Hematopoietic multipotent progenitor cell treated with erythropoietin and hydrocortisone succinate and interleukin-3 and kit ligand, for 15 days (in vitro differentiated cells): ENCODE measurements at places on chromosomes 3 and 15.

DNA sequence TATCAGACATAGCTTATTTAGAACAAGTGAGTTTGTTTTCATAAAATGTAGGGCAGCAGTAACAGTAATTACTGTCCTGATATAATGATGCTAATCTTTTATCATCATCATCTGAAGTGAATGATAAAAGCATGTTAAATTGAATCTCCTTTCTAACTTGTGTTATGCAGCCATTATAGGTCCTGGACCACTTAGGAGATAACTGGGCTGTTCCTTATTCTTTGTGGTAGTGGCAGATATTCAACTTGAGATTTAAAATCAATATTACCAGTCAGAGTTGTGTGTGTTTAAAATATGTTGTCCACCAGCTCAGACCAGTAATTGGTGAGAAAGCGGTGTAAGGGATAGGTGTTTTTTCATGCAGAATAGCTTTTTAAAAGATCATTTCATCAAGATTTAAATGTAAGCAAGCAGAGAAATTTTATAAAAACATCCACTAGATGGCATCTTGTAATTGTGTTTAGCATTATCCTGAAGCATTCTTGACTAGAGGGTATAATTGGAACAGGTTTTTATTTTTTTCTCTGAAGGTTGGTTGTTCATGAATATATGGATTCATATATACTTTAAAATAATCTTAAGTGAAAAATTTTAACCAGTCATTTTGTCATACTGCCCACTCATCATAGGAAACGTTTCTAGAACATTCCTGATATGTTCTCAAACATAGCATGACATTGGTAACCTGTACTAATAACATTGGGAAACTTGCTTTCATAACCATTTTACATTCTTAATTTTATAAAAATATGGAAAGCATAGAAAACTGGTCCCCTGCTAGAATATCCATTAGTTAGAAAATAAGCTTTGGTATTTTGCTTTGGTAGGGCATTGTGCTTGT lies 153.9 kb downstream of the BBX start:
- DNase-seq = peak; percentile 45

GRCh38 chr3:184174284-184174645 lies 390 bp upstream of the AP2M1 start:
- DNase-seq = no peak

- no peak for DNase-seq
Measured at GRCh38 chr15:100728371-100729201, 126.2 kb downstream of the ASB7 start.

- no peak for DNase-seq
Measured at GRCh38 chr3:191944835-191945234, 483.9 kb downstream of the PYDC2 start.

DNA sequence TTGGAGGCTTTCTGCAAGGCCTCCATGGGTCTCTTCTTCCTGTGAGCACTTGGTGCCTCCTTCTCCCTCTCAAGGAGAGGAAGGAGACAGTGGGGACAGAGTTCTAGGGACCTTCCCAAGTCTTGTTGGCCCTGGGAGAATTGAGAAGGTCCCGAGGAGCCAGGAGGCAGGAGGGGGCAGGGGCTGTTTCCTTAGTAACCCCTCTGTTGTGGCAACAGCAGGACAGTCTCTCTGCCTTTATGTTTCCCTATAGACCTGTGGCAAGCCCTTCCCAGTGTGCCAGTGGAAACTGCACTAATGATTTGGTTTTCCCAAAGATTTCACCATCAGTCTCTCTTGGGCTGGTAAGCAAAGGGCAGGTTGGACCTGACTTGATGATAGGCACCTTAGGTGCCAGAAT lies 87.8 kb upstream of the GALNT15 start:
- DNase-seq = no peak

- no peak for DNase-seq
Measured at GRCh38 chr3:43760938-43761337, 70.2 kb downstream of the ABHD5 start.

- no peak for DNase-seq
Measured at GRCh38 chr15:44081026-44082013, 113.8 kb downstream of the FRMD5 start.

DNA sequence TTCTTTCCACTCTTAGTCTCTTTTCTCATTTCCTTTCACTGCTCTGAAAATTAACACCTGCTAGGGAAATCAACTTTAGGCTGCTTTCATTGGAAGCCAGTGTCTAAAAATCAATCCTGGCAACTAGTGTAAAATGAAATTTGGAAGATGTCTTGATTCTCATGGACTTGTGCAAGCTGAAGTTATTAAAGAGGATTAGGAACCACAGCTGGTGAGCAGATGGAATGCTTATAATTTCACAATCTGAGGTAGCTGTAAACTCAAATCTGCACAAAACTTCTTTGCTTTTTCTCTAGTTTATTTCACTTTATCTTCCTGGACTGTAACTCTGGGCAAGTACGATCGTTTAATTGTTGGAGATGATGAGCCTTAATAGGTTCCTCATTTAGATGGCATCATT lies 175.6 kb downstream of the GHSR start:
- no peak for DNase-seq

GRCh38 chr15:89136818-89137772 lies 48.8 kb downstream of the ABHD2 start:
- DNase-seq = no peak

DNA sequence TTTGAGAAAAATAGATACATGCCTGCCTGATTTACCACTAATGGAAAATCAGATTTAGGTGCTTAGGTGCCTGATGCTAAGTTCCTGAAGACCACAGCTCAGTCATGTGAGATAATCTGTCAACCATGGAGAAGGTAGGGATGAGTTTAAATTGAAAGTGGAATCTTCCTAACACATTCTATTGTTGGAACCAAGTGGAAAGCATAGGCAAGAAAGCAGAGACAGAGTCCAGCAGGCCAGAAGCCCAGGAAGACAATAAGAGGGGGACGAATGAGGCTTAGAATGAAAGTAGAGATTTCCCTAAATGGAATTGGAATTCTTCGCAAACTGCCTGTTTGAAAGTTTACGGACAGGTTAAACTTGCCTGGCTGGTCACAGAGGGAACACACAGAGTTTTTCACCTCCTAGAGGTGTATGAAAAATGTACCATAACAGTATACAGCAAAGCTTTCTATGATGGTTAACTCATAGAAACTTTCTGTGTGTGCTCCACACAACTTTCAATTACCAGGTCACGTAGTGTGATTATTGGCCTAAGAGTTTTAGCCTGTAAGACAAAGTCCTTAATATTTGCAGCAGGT lies 453.8 kb upstream of the KCNMB2 start:
- DNase-seq = no peak

- DNase-seq = no peak
Measured at GRCh38 chr3:188827103-188827502, 344.7 kb upstream of the TPRG1 start.

GRCh38 chr3:4222574-4223175 lies 80.5 kb upstream of the SETMAR start:
- peak; percentile 9 for DNase-seq

DNA sequence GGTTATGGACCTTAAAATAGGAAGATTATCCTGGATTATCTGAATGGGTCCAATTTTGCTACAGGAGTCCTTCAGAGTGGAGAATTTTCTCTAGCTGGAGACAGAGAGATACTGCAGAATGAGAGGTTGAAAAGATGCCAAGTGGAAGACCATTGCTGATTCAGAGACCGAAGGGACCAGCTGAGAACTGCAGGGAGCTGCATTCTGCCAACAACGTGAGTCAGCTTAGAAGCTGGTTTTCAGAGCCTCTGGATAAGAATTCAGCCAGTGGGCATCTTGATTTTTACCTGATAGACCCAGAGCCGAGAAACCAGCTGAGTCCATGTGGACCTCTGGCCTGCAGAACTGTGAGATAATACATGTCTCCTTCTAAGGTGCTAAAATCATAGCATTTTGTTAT lies 234.0 kb downstream of the NR2F2 start:
- DNase-seq = no peak

DNA sequence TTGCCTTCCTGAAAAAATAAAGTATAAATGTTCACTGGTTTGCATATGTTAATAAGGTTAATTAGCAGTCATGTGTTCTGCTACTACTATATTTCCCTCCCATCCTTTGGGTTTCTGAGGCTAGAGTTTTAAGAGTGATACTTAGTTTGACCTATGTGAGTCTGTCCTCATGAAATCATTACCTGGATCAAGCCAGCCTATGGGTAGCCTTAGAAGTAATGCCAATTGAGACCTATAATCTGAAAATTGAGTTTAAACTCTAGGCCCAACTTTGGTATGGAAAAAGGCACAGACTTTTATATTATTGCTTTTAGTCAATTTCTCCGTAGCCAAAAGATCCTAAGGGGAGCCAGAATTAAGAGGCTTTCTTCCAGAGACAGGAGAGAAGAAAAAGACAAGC lies 18.4 kb upstream of the SOX2 start:
- no peak for DNase-seq

GRCh38 chr3:131711114-131711768 lies 208.5 kb upstream of the MRPL3 start:
- DNase-seq = no peak

GRCh38 chr15:65249641-65250040 lies 37.0 kb downstream of the PARP16 start:
- DNase-seq = no peak

GRCh38 chr3:9047452-9048346 lies 84.4 kb upstream of the RAD18 start:
- DNase-seq = no peak

DNA sequence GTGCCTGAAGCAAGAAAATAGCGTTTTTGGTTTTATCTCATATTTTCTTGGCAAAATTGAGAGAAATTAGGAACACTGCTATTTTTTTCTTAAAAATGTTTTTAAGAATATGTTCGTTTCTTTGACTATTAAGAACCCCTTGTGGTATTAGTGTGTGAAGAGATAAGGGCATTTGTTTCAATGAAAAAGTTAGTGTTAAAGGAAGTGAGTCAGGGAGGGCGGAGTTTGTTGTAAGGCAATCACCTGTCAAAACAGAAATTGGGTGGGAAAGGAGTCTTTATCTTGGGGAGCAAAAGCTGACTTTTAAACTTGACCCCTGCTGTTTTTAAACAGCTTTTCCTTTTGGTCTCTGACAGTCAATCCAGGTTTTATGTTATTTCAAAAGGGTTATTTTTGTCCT lies 4.2 kb downstream of the RAP2B start:
- peak; percentile 70 for DNase-seq

DNA sequence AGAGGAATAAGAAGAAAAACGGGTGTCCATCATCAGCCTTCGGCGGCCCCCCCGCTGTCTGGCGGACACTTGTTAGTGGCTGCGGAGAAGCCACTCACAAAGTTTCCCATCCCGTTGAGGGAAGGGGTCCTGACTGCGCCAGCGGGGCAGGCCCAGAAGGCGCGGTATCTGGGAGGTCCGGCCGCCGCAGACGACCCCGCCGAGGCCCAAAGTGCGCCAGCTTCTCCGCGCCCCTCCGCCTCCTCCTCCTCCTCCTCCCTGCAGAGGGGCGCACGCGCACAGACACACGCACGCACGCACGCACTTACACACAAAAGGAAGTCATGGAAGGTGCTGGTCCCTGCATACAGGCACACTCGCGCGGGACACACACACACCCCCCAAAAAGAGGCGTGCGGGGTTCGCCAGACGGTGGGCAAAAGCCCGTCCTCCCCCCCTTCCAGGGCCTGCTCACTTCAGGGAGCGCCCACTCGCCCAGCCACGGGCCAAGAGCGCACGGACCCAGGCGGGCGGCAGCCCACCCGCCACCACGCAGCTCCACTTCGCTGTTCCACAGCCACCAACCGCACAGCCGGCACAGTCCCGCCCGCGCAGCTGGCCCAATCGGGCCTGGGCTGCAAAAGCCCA lies 18.0 kb downstream of the ZNF148 start:
- no peak for DNase-seq

DNA sequence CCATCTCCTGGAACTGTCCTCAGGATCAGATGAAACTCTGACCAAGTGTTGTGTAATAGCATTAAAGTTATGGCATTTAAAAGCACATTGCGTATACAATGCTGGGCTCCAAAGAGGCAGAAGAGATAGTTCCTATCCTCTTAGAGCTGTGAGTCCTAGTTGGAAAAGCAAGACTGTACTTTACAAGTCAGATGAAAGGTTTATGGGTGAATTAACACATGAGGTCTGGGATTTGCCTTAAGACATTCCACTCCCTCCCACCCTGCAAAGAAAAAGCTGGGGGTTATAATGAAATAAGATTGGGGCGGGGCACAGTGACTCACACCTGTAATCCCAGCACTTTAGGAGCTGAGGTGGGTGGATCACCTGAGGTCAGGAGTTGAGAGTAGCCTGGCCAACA lies 35.6 kb downstream of the SNAPC5 start:
- DNase-seq = no peak

DNA sequence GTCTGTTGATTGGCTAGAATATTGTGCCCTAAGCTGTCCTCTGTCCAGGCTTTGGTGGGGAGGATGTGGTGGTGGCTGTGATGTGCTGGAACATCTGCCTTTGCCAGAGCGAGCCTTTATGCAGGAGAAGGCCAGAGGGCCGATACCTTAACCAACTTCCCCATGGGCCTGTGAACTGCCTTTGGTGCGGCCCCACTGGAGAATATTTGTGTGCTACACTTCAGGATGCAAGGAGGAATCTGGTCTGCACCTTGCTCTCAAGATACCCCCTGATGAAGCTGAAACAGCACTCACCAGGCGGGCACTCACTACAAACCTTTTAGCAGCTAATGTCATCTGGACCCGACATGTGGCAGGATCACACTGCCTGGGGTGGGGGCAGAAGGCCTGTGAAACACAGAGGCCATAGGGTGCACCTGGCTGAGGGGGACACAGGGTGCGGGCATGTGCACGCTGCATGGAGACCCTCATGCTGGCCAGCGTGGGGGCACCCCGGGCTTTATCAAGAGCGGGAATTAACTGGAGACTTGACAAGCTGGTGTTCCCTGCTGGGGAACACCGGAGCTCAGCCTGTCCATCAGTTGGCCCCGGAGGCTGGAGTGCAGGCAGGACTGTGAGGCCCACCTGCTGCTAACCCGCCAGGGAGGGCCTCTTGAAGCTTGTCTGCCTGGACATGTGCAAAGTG lies 16.4 kb downstream of the PRR23E start:
- DNase-seq = no peak

DNA sequence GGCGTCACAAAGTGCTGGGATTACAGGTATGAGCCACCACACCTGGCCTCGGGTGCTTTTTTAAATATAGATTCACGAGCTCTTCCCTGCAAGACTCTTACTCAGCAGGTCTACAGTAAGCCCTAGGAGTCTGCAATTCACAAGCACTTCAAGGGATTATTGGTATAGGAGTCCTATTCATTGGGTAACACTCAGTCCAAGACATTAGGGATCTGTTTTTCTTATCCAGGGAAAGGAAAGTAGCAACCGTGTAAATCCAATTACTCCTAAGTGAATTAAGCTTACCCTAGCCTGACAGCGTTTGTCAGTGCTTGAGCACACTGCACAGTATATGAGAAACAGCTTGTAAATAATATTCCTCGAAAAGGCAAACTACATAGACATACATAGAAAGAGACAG lies 109.9 kb downstream of the SENP2 start:
- no peak for DNase-seq

GRCh38 chr3:52439426-52440248 lies 5.3 kb downstream of the SEMA3G start:
- no peak for DNase-seq

DNA sequence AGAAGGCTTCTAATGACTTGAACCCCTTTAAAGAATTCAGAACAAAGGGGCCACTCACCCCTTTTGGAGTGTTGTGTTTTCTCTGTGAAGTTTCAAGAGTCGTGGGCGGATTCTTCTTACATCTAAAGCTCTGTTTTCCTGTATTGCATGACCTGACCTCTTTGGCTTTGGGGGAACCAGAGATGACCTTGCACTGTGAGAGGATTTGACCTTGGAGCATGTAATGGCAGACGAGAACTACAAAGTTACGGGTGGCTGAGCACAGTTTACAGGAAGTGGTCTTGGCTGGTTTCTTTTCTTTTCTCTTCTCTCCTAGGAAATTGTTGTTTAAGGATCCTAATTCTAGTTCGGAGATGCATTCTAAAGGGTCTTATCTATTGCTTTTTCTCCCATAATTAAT lies 6.2 kb upstream of the BDH1 start:
- no peak for DNase-seq

- no peak for DNase-seq
Measured at GRCh38 chr3:42067326-42067725, 23.8 kb upstream of the TRAK1 start.
